Activated CD4-positive, CD25-positive, alpha-beta regulatory T cell treated with anti-CD3 and anti-CD28 coated beads, Interleukin-2, amount 50 U/mL, for 24 hours (primary cell): ENCODE measurements at places on chromosomes 11 and 22.

DNA sequence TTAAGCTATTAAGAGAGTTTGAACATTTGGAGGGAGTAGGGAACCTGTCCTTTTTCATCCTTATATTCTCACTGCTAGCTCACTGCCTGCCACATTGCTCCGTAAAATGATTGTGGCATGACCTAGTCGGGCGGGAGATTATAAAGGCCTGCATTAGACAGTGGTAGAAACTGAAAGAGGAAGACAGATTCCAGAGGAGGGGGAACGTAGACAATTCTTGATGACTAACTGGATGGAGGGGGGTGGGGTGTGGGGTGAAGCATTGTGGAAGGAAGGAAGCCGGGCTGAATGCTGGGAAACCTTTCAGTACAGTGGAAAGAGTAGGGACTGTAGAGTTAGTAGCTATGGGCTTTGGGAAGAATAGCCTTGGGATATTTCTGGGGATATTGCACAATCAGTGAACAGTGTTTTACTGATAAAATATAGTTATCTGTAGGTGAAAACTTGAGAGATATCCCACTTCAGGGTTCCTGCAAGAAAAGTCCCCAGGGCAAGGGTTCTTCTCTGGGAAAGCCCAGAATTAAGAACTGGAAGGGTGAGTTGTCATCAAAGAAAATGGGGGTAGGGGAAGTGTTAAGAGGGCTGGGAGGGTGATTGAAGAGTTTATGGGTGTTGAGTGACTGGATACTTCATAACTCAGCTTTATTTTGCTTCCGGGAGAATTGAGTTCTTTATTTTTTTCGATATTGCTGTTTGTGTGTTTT is 2.1 kb downstream of the MED15 start:
- peak; percentile 55 for ATAC-seq

DNA sequence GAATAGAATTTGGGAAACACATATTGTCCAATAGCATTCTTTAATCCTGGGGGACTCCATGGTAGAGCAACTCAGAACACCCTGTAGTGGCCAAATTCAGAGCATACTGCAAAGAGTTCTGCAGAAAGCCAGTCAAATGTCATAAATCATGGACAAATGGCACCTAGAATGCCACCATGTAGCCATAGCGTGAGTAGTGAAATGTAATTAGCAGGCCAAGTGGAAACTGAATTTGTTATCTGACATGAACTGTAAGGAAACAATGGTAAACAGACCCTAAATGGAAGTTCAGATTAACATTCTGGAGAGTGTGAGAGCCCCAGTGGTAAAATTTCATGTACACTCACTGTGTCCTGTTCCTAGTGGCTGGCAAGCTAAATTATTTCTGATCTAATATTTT is 7.0 kb upstream of the PRSS23 start:
- ATAC-seq, result no peak

- ATAC-seq, result peak; percentile 51
Observed at GRCh38 chr22:22576244-22576988, 17.4 kb upstream of the PRAME start.

DNA sequence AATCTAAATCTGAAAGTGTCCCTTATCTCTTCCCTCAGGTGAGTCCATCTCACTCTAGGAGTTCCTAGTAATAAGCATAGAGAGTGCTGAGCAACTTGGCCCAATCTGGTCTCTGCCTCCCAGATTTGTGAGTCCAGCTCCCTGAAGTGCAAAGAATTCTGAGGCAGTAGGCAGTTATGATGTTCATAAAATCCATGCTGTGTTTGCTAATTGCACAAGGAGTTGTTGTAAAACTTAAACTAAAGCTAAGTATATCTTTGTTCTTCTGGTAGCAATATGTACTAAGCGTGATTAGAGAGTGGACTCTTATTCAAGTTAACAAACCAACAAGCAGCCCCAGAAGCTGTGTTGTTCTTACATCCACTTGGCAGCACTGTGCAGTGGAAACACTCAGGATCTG is 7.6 kb upstream of the PTH start:
- ATAC-seq, result no peak

DNA sequence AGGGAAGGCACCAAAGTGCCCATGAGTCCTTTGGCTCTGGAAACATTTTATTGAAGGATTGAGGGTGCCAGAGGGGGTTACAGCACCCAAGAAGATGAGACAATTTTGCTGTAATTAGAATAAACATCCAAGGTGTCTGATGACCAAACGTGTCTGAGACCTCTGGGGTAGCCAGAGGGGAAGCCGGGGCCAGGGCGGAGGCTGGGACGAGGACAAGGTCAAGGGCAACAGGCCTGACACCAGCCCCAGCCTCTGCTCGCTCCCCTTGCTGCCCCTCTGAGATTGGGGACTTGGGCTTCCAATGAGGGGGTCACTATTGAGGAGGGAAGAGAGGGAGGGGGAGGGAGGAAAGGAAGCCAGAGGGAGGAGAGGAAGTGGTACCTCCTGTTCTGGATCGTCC is 25.6 kb downstream of the TMPRSS6 start:
- ATAC-seq, result no peak

DNA sequence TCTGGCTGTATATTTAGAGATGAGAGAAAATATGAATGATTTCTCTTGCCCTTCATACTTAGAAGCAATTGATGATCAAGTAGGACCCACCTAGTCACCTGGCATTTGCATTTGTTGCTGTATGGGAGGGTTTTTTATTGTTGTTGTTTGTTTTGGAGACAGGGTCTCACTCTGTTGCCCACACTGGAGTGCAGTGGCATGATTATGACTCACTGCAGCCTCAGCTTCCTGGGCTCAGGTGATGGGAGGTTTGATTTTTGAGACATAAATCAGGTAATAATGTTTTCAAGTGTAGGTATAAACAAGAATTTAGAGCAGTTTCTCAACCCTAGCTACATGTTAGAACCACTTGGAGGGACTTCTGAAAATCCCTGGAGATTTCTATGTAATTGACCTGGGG is 63.0 kb downstream of the TNRC6B start:
- peak; percentile 17 for ATAC-seq

- ATAC-seq, result no peak
Observed at GRCh38 chr22:49152127-49152938, 675.3 kb downstream of the BRD1 start.

DNA sequence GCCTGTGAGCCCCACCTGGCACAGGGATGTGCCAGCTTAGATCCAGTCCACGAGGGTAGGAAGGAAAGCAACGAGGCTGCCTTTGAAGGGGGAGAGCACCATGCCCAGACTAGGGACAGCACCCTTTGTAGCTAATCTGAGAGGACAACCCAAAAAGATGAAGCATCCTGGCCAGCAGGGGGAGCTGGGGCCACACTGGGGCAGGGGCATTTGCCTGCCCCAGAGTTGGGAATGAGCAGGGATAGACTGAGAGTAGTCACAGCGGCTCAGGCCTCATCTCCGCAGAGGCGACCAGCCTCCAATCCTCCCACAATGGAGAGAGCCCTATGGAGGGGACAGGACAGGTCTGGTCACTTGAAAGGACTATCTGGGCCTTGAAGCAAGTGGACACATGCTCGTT is 16.4 kb downstream of the LMO1 start:
- ATAC-seq, result no peak

- ATAC-seq, result peak; percentile 44
Observed at GRCh38 chr22:30078320-30079311, 1.6 kb upstream of the HORMAD2 start.

- ATAC-seq, result no peak
Observed at GRCh38 chr11:68127714-68128681, 6.8 kb upstream of the CHKA start.

DNA sequence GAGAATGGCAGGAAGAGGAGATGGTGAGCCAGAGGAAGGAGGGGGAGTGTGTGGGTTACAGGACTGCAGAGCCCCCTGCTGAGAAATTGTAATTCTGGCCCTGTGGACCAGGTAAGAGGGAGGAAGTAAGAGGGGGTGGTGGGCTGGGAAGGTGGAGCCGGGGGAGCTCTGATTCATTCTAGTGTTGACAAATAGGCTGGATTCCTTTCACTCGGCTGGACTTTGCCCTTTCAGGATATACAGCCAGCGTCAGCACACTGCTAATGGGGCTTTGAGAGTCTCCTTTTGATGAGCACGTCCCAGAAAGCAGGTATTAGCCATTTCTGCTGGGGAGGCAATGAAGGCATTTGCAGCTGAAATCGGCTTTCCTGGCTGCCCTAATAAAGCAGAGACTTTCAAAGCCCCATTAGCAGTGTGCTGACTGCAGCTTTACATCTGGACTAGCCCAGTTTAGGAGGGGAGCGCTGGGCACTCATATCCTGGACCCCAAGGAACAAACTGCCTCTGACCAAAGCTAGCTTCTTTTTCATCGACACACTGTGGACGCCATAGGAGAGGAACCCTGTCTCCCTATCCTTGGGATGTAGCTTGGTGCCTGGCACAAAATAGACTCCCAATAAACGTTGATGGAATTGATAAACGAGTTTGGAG is 44.8 kb upstream of the CADM1 start:
- no peak for ATAC-seq

DNA sequence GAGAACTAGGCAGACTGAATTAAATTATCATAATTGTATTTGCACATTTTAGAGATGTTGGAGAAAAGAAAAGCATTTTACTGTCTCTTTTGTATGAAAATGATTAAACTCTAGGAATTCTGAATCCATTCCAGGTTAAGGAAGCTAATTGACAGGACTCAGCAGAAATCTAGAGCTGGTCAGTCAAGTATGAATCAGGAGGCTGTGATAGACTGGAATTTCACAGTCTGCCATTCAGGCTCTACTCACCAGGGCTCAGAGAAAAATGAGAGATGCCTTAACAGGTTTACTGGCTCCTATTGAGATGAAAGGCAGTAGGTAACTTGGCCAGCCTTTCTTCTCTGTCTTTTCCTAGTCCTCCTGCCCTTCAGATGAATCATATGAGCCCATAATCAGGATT is 693.9 kb upstream of the CHORDC1 start:
- ATAC-seq, result no peak

DNA sequence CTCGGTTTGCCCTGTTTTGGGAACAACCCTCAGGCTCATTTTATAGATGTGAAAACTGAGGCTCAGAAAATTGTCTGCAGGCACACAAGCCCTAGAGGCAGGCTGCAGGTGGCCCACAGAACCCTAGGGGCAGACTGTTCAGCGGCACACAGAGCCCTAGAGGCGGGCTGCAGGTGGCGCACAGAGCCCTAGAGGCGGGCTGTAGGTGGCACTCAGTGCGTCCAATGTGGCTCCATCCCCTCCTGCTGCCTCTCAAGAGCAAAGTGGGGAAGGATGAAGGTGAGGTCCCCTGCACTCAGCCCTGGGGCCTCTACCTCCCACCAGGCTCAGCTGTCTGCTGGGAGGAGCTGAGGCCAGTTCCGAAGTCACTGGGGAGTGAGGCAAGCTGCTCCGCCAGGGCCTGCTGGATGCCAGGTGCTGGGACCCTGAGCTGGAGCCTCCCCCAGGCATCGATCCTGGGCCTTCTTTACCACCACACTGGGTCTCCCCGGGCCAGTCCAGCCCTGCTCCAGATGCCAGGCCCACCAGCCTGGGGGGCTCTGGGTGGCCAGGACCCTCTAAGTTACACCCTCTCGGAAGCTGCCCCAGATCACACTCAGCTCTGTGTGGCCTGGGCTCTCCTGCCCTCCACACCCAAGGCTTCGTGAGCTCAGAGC is 2.3 kb downstream of the ACY3 start:
- peak; percentile 86 for ATAC-seq

DNA sequence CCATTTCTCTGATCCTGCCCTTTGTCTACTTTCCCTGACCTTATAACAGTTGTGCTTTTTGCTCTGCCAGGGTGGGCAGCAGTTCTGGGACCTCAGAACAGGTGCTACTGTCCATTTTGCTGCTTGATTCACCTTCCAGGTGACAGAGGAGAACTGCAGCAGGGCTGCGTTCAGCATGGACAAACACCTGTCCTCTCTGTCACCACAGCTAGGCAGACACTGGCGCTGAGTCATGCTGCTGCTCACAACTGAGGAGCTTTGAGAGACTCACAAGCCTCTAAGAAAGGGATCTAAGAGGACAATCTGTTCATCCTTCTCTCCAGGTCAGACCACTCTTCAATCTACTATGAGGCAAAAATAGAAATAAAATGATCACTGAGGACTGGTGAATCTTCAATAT is 1144.5 kb upstream of the CCDC90B start:
- no peak for ATAC-seq

DNA sequence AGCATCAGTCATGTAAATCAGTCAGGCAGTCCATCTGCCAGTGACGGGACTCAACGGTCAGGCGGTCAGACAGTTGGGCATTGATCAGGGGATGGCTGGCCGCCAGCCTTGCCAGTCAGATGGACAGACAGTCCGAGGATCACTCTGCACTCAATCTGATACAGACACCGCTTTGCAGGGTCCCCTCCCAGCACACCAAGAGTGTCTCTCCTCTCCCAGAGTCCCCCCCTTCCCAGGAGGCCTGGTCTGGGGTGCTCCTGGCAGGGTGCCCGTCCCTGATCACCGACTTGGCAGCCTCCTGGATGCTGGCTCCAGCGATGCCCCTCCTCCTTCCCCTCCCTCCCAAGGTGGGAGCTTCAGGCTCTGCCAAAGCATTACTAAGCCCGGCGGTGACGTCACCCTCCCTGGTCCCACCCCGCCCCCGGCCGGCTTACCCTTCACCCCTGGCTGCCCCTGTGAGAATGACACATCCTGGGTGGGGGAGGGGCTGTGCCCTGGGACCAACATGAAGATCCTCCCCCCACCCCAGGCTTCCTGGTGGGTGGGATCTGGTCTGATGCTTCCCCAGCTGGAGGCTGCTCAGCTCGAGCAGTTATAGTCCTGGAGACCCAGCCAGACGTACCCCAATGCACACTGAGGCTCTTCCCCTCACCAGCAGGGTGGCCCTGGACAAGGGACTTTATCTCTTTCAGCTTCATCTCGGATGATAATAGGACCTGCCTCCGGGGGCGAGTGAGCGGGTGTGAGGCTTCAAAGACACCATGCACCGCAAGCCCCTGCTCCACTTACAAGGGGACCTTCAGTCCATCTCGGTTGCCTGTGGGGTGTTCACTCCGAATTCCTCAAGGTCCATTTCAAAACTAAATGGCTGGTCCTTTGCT is 69.2 kb downstream of the CD82 start:
- no peak for ATAC-seq

DNA sequence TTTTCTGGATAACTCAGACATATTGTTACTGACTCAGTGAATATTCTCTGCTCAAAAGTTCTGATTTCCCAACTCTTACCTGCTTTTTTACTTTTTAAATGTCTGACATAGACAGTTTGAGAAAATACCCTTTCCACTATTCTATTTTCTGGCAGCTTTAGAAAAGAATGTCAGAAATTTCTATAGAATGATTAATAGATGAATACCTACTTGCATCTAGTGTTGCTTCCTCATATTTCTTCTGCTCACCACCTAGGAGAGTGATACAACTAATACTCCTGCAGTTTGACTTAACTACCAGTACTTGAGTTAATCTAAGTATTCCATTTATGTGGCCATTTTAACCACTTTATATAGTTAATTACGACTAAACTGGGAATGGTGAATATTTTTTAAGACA is 55.2 kb downstream of the KDM2A start:
- no peak for ATAC-seq

GRCh38 chr22:17264321-17265052 is 45.3 kb upstream of the ADA2 start:
- no peak for ATAC-seq

DNA sequence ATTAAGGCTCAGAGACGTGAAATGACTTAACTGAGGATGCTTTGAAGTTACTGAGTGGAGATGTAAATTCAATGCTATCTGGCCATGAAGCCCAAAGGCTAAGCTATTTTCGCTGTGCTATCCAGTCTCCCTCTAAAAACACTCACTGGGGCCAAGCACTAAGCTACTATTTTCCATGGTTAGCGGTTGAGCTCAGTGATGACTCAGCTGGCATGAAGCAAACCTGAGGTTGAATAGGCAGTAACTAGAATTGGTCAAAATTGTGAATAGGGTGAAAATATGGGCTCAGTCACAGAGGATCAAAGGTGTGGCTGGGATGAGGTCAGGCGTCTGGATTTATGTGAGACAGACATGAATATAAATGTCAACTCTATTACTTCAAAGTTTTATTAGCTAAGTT is 564.2 kb upstream of the KIRREL3 start:
- ATAC-seq, result no peak
